ENCODE measurements at places on chromosomes 1 and 21.

DNA sequence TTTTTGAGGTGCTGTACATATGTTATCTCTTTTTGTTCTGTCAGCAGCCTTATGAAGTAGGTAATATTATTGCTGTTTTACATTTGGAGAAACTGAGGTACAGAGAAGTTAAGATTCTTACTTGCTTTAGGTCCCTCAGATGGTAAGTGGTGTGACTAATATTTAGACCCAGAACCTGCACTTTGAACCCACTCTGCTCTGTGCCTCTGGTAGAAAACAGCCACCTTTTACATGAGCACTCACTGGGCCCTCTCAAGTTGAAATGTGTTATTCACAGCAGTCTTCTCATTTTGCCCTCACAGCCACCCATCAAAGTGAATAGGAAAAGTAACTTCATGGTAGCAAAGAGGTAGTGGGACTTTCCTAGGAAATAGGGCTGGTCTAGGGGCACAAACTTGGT lies 4.7 kb downstream of the NSUN4 start:
- no peak for DNase-seq

GRCh38 chr21:21119091-21119490 lies 120.9 kb downstream of the NCAM2 start:
- no peak for DNase-seq

DNA sequence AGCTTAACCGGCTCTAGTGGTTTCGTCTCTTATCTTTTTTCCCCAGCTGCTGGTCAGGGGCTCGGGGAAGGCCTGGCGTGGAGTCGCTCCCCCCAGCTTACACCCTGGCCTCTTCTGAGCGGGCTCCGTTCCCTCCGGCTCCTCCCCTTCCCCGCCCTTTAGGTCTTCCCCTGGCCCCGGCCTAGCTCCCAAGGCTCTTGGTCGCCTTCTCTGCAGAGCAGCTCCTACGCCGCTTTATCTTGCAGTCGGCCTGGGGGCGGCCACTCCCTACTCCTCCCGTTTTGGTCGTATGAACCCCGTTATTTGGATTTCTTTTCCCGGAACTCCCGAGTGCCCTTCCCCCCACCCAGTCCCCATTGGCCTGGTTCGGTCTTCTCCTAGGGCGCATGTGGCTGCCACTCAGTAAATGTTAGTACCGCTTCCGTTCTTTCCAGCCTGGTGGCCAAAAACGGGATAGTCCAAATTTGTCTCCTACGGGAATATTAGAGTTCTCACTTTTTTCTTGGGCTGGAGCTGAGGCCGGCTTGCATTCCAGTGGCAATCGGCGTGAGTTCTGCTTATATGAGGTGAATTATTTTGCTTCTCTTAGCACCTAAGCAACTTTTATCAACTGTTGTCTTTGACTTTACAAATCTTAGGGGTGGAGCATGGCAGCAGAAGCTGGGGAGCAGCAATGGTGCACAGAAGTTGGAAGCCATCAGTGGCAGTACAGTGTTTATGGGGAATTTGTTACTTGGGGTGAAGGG lies 467 bp downstream of the THRAP3 start:
- DNase-seq: peak; percentile 83

DNA sequence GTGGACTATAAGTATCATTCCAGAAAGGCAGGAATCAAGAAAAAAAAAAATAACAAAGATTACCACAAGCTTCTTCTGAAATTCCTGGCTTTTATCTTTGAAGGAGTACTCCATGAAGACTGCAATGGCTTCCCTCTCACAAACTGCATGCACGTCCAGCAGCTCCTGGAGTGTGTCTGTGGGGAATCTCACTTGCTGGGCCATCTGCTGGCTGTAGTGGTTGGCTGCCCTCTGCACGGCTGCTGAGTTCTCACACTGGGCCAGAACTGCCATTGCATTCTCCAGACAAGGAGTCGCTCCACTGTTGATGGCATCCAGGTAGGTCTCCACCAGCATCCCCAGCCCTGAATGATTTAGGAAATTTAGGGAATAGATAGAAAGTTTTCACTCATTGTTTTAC lies 23.3 kb upstream of the GBP2 start:
- no peak for DNase-seq

- DNase-seq: no peak
These were observed 355.3 kb upstream of the NEGR1 start for GRCh38 chr1:72637593-72637992.

GRCh38 chr1:207017615-207018559 lies 14.7 kb downstream of the C1orf116 start:
- peak; percentile 74 for DNase-seq

DNA sequence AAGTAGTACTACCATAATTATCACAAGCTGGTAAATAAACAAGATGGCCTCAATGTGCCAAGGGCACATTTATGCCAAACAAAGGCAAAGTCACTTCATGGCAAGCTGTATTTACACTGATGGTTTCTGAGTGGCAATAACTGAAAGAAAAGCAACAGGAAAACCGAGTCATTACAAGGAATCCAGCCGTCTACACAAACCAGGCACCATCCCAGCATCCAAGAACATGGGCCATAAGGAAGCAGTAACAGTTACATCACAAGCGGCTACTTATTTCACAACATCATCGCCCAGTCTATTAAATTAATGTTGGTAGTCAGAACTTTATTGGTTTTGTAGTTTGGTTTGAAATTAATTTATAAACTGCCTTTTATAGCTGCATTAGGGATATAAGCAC lies 214.2 kb downstream of the RERE start:
- no peak for DNase-seq

DNA sequence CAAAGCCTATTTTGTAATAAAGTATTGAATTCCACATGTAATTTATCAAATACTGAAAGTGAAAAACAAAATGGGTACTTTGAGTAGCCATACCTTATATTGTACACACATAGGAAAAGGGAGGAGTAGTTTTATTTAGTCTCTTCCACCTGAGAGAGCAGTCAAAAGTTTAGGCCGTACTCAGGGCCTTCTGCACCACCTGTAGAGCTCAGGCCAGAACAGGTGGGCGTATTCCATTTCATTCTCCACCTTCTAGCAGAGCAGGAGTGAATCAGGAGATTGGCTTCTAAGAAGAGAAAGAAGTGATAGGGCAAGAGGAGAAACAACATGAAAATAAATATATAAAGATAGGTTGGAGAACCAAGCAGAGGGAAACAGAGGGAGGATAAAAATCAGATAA lies 44.0 kb downstream of the TRAF5 start:
- DNase-seq: no peak

DNA sequence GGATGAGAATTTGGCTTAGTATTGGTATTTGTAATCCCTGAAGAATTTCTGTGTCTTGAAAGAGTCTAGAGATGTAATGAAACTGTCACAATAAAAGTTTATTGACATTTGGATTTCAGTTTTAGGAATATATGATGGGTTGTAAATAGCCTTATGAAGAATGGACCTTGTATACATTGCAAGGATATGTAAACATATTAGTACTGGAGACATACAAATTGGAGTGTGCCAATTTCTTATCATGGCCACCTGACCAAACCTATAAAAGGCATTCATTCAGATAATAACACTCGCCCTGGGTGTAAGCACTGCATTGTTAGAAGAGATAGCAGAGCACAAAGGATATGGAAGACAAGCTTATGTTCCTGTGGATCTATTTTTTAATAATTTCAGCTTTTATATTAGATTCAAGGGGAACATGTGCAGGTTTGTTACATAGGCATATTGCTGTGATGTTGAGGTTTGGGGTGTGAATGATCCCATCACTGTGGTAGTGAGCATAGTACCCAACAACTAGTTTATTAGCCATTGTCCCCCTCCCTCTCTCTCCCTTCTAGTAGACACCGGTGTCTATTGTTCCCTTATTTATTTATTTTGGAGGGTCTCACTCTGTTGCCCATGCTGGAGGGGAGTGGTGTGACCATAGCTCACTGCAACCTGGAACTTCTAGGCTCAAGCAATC lies 8.6 kb downstream of the S1PR1 start:
- no peak for DNase-seq

- DNase-seq: no peak
These were observed 37.9 kb downstream of the TGFB2 start for GRCh38 chr1:218383051-218383450.

- DNase-seq: no peak
These were observed 182.4 kb downstream of the BACH1 start for GRCh38 chr21:29481081-29481480.

GRCh38 chr1:228333739-228334115 lies 72.9 kb downstream of the TRIM11 start:
- DNase-seq: no peak

DNA sequence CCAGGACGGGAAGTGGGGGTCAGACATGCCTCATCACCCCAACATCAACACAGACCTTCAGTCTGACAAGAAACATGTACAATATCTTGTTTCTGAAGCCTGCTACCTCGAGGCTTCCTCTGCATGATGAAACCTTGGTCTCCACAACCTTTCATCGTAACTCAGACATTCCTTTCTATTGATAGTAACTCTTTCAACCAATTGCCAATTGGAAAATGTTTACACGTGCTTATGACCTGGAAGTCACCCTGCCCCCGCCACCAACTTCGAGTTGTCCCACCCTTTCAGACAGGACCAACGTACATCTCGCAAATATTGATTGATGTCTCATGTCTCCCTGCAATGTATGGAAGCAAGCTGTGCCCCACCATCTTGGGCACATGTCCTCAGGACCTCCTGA lies 159.5 kb downstream of the ETS2 start:
- DNase-seq: no peak

- DNase-seq: no peak
These were observed 169.4 kb downstream of the RASAL2 start for GRCh38 chr1:178263341-178263740.

GRCh38 chr21:17416139-17416538 lies 96.7 kb upstream of the CXADR start:
- DNase-seq: no peak

DNA sequence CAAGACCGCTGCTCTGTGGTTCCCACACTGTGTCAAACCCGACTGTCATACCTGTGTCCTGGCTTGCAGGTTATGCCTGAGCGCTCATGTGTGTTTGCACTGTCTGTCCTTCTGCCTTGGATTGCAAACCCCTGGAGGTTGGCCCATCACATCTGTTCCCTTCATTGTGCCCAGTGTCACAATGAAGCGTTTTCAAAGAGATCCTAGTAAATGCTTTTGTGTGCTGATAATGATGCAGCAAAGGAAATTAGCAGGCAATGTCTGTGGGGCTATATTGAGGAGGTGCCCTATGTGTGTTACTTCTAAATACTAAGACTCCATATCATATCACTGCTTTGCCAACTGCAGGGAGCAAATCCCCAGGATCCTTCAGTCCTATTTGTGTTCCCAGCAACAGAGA lies 424.4 kb upstream of the NFIA start:
- no peak for DNase-seq

DNA sequence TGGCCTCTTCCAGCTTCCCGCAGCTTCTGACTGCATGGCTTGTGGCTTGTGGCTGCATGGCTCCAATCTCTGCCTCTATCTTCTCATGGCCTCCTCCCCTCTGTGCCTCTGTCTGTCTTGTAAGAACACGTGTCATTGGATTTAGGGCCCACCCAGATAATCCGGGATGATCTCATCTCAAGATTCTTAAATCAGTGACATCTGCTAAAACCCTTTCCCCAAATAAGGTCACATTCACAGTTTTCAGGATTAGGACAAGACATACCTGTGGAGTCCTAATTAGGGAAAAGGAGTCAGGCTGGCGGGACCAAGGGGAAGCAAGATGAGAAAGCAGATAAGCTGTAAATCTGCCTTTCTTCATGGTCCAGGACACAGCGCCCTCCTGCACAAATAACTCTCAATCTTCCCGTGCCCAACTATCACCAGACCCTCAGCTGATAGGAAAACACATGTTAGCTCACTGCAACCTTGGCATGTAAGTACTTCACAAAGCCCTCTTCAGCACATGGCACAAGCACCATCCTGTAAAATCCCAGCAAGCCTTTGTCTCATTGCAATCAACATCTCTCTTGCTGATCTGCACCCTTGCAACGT lies 82.2 kb downstream of the SPSB1 start:
- no peak for DNase-seq

GRCh38 chr1:3068564-3069431 lies at the start of gene PRDM16:
PRDM16 (plus strand) TSS chr1:3069203; CDS start chr1:3069260, 57 bp downstream.
- DNase-seq: peak; percentile 74

Measured in tibial artery (tissue), 4 donors.